ENCODE measurements at places on chromosomes 1 and 21.

DNA sequence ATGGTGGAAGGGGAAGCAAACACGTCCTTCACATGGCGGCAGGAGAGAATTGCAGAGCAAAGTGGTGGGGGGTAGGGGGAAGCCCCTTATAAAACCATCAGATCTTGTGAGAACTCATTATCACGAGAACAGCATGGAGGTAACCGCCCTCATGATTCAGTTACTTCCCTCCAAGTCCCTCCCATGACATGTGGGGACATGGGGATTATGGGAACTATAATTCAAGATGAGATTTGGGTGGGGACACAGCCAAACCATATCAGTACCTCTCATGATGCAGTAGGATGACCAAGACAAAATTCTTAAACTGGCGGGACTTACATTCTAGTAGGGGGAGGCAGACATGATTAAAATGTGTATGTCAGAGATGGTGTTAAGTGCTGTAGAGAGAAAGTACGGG lies 38.8 kb downstream of the WNT4 start:
- DNase-seq: no peak

- no peak for DNase-seq
Observed at GRCh38 chr1:222071387-222071786, 329.5 kb upstream of the DUSP10 start.

- no peak for DNase-seq
Observed at GRCh38 chr1:106926803-106927582, 129.5 kb upstream of the PRMT6 start.

DNA sequence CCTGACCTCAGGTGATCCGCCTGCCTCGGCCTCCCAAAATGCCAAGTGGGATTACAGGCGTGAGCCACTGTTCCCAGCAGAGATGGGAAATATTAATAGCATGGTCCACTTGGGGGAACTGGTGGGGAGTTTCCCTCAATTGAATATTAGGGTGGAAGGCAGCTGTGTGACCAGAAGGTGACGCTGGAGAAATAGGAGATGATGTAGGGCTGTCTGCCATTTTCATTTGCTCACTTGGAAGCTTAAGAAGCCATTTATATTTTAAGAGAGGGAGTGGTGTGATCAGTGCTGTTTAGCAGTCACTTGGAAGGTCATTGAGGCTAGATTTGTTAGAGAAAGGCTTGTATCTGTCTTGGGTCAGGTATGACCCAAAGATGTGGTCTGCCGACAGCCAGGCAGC lies 19.9 kb downstream of the KDM4A start:
- no peak for DNase-seq

- DNase-seq: no peak
Observed at GRCh38 chr1:178409541-178409940, 87.2 kb downstream of the CLEC20A start.

Measured in muscle of back (tissue), 13 donors.